ENCODE measurements at places on chromosomes 2 and 18.

DNA sequence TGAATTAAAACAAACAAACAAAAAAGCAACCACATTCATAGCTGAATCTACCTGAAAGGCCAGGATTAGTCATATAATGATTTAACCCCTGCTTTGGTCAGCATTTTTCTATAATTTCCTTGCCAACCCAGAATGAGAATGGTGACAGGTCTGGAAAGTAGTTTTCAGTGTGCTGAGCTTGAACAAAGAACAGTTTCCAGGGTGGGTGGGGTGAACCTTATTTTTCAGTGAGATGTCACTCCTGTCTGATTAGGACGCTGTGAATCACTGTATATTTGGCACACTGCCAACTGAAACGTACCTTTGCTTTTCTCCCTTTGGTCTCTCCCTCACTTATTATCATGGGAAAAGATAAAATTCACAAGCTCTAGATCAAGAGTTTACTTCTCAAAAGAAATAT lies 35.0 kb upstream of the DSC1 start:
- DNase-seq: no peak

- no peak for DNase-seq
Measured at GRCh38 chr2:239839306-239839705, 185.8 kb downstream of the NDUFA10 start.

GRCh38 chr2:106195456-106195855 lies 1.4 kb upstream of the UXS1 start:
- no peak for DNase-seq

GRCh38 chr18:47752796-47753645 lies 177.4 kb downstream of the SMAD2 start:
- DNase-seq: no peak

GRCh38 chr18:9814431-9814830 lies 71.3 kb upstream of the TXNDC2 start:
- no peak for DNase-seq

DNA sequence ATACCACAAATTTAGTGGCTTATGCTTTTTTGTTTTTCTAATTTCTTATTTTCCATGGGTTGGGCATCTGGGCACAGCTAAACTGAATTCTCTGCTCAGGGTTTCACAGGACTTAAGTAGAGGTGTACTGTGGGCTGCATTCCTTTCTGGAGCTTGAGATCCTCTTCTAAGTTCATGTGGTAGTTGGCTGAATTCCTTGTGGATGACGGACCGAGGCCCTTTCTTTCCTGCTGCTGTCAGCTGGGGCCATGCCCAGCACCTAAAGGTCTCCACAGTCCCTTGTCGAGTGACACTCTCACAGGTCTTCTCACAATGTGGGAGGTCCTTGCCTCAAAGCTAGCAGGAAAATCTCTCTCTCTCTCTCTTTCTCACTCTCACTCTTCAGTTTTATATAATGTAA lies 433.5 kb upstream of the LRATD1 start:
- no peak for DNase-seq

- DNase-seq: no peak
Measured at GRCh38 chr18:63096327-63096874, 223.2 kb downstream of the BCL2 start.

All from stimulated activated CD4-positive, alpha-beta T cell treated with anti-CD3 and anti-CD28 coated beads, TNF-alpha, amount 100 ng/mL, for 48 hours (primary cell).